ENCODE measurements at places on chromosomes 1 and 21. TPM values are rescaled to one million over a fixed set of nuclear protein-coding genes. Genes with fewer than 3 reads are reported as not detected.

DNA sequence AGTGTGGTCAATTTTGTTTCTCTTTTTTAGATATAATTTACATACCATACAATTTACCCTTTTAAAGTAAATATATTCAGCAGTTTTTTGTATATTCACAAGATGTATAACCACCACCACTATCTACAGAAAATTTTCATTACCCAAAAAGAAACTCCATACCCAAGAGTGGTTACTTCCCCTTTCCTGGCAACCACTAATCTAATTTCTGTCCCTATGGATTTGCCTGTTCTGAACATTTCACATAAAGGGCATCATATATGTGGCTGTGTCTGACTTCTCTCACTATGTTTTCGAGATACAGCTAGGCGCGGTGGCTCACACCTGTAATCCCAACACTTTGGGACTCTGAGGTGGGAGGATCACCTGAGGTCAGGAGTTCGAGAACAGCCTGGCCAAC is 13.6 kb downstream of the PACC1 start:
- no peaks in the 10 kb centered on the region for H3K27me3 ChIP-seq
- no peaks in the 10 kb centered on the region for H3K36me3 ChIP-seq
- no peaks in the 10 kb centered on the region for H3K4me1 ChIP-seq
- no peak for DNase-seq
- H3K4me3 ChIP-seq: no peak overlapping the region
- H3K27ac ChIP-seq: no peak overlapping the region

C1orf167 gene
- polyA plus RNA-seq: 2.5 TPM

MYOC gene
- polyA plus RNA-seq: 1.5 TPM

GRCh38 chr1:203035111-203036000 is 9.1 kb downstream of the PPFIA4 start:
- H3K27me3 ChIP-seq: no peaks in the 10 kb centered on the region
- H3K27ac ChIP-seq: peak overlapping the region; percentile 97
- H3K4me1 ChIP-seq: peaks cover 72% of the 10 kb centered on the region
- H3K36me3 ChIP-seq: no peaks in the 10 kb centered on the region
- peak overlapping the region; percentile 54 for H3K4me3 ChIP-seq
- DNase-seq: peak; percentile 59

NEK7 gene
- polyA plus RNA-seq: 22.0 TPM

- H3K4me3 ChIP-seq: no peak overlapping the region
- H3K27me3 ChIP-seq: no peaks in the 10 kb centered on the region
- no peak overlapping the region for H3K27ac ChIP-seq
- no peaks in the 10 kb centered on the region for H3K36me3 ChIP-seq
- no peak for DNase-seq
These were observed 94.2 kb downstream of the PLXNA2 start for GRCh38 chr1:208149776-208150514.

MPL gene
- polyA plus RNA-seq: not detected

- H3K36me3 ChIP-seq: no peaks in the 10 kb centered on the region
- no peaks in the 10 kb centered on the region for H3K27me3 ChIP-seq
- H3K4me1 ChIP-seq: peaks cover 8% of the 10 kb centered on the region
- no peak overlapping the region for H3K27ac ChIP-seq
- H3K4me3 ChIP-seq: no peak overlapping the region
These were observed 10.2 kb upstream of the TARBP1 start for GRCh38 chr1:234489007-234489697.

LMOD1 gene
- 4.9 TPM for polyA plus RNA-seq

GRCh38 chr1:5505944-5506343 is 486.3 kb downstream of the NPHP4 start:
- no peaks in the 10 kb centered on the region for H3K36me3 ChIP-seq
- H3K27ac ChIP-seq: no peak overlapping the region
- H3K27me3 ChIP-seq: peaks cover 6% of the 10 kb centered on the region
- no peaks in the 10 kb centered on the region for H3K4me1 ChIP-seq

DNA sequence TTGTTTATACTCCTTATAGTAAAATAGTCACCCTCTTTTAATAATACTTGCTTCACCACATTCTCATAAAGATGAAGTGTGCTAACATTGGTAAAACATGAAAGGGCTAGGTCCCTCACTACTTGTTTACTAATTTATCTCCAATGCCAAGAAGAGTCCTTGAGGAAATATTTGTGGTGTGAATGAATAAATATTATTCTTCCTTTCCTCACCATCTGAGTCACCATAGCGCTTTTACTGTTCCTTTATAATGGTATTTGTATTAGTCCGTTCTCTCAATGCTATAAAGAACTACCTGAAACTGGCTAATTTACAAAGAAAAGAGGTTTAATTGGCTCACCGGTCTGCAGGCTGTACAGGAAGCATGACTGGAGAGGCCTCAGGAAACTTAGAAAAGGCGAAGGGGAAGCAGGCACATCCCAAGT is 222.8 kb upstream of the ZRANB2 start:
- DNase-seq: no peak
- no peaks in the 10 kb centered on the region for H3K36me3 ChIP-seq
- H3K4me3 ChIP-seq: no peak overlapping the region
- no peaks in the 10 kb centered on the region for H3K4me1 ChIP-seq
- H3K27me3 ChIP-seq: no peaks in the 10 kb centered on the region
- H3K27ac ChIP-seq: no peak overlapping the region

GRCh38 chr1:198563583-198563982 is 23.1 kb upstream of the ATP6V1G3 start:
- no peak for DNase-seq
- no peaks in the 10 kb centered on the region for H3K36me3 ChIP-seq
- no peak overlapping the region for H3K27ac ChIP-seq
- H3K4me1 ChIP-seq: no peaks in the 10 kb centered on the region

GRCh38 chr1:205144751-205145150 is 23.0 kb upstream of the RBBP5 start:
- no peak overlapping the region for H3K27ac ChIP-seq
- no peak overlapping the region for H3K4me3 ChIP-seq
- no peak for DNase-seq
- H3K36me3 ChIP-seq: peaks cover 38% of the 10 kb centered on the region

DNA sequence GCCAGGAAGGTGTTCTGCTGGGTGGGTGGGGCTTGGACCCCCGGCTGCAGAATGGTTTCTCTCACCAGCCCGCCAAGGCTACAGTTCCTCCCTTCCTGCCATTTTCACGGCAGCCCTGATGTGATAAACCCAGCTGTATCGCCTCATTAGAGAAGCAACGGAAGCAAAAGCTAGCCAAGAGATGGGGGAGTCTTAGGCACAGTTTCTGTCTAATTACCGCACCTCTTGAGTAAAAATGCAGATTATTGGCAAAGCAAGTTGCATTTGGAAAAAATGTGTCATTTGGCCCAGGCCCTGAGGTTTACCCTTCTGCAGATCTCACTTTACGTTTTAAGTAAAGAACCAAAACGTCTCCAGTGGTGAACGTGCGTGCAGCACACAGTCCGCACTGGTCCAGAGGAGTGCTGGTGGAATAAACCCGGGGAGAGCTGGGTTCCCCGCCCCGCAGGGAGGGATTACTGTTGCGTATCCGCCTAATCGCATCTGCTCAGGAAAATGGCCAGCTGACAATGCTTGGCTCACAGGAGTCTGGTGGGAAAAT is 109.9 kb downstream of the GALNT2 start:
- peak overlapping the region; percentile 40 for H3K4me3 ChIP-seq
- H3K27ac ChIP-seq: peak overlapping the region; percentile 58
- DNase-seq: peak; percentile 83

DNA sequence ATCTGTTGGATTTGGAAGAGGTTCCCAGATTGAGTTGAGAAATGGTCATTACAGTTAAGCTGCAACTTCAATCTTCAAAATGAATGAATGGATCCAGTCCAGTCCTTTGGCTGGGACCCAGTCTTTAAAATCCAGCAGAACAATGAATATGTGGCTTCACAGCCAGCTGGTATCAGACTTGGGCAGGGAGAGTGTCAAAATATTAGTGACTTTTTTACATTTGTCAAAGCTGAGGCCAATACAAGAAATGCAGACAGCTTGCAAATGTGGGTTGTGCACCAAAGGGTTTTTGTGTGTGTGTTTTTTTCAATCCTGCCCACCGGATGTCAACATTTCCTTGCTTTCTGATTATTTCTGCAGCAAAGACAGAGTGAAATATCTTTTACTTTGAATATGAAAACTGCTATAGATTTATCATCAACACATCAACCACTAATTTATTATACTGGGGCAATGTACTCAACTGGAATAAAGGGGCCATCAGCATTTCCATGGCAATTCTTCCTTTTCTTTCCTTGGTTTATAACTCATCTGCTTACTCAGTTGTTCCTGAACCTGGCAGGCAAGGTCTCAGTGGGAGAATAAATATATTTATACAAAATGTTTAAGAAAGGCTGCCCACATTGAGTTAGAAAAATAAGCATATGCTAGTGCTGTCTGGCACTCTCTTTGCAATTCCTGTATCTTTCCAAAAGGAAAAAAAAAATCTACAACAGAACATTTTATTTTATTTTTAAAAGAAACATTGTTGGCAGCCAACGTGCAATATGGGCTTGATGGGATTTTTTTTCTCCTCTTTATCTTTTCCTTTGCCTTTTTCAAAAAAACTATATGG is 491.6 kb upstream of the C1orf87 start:
- no peaks in the 10 kb centered on the region for H3K4me1 ChIP-seq
- DNase-seq: no peak
- H3K36me3 ChIP-seq: no peaks in the 10 kb centered on the region
- no peak overlapping the region for H3K27ac ChIP-seq
- no peaks in the 10 kb centered on the region for H3K27me3 ChIP-seq

DNA sequence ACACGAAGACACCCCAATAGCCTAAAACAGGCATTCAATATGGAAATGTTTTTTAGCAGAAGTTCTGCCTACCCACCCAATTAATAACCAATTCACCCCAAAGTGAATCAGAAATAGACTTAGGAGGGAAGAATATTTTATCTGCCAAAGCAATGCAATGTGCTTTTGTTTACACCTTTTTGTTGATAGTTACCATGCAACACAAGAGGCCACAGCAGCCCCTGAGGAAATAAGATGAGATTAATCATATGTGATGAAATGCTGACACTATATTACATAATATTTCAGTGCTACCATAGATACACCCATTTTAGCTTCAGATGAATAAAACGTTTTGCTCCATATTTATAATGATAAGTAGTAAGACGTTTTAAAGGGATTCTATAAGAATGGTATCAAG is 60.9 kb upstream of the RGS2 start:
- no peak overlapping the region for H3K4me3 ChIP-seq
- no peaks in the 10 kb centered on the region for H3K4me1 ChIP-seq
- no peaks in the 10 kb centered on the region for H3K36me3 ChIP-seq
- no peaks in the 10 kb centered on the region for H3K27me3 ChIP-seq
- DNase-seq: no peak
- H3K27ac ChIP-seq: no peak overlapping the region

GRCh38 chr21:34635307-34635706 is 20.4 kb upstream of the RCAN1 start:
- H3K4me1 ChIP-seq: no peaks in the 10 kb centered on the region
- H3K4me3 ChIP-seq: no peak overlapping the region
- H3K36me3 ChIP-seq: no peaks in the 10 kb centered on the region
- no peak for DNase-seq

DNA sequence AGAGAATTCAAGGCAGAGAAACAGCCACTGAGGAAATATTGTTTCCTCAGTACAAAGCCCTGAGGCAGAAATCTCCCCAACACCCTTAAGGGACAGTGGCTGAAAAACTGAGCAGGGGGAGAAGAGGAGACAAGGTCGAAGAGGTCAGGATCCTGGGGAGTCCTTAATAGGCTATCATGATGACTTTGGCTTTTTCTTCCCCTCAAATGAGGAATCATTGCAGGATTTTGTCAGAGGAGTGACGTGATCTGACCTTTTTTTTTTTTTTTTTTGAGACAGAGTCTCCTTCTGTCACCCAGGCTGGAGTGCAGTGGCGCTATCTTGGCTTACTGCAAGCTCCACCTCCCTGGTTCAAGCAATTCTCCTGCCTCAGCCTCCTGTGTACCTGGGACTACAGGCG is 10.2 kb downstream of the MAP7D1 start:
- H3K4me3 ChIP-seq: no peak overlapping the region
- H3K27ac ChIP-seq: peak overlapping the region; percentile 94
- H3K4me1 ChIP-seq: peaks cover 85% of the 10 kb centered on the region
- no peaks in the 10 kb centered on the region for H3K27me3 ChIP-seq
- no peaks in the 10 kb centered on the region for H3K36me3 ChIP-seq

DNA sequence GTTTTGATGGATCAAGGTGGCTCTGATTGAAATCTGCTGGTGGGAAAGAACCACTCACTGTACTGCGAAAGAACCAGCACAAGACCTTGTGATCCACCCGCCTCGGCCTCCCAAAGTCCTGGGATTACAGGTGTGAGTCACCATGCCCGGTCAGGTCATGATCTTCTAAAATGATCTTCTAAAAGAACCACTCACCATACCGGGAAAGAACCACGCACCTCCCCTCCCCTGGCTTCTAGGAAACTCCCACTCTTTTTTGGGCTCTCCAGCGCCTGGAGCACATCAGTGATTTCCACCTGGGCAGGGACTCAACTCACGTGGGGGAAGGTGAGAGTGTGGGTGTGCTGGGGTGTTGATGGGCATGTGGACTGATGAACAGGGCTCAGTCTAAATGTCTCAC is 7.9 kb upstream of the RAB7B start:
- no peaks in the 10 kb centered on the region for H3K36me3 ChIP-seq
- H3K27ac ChIP-seq: no peak overlapping the region
- no peaks in the 10 kb centered on the region for H3K27me3 ChIP-seq

DNA sequence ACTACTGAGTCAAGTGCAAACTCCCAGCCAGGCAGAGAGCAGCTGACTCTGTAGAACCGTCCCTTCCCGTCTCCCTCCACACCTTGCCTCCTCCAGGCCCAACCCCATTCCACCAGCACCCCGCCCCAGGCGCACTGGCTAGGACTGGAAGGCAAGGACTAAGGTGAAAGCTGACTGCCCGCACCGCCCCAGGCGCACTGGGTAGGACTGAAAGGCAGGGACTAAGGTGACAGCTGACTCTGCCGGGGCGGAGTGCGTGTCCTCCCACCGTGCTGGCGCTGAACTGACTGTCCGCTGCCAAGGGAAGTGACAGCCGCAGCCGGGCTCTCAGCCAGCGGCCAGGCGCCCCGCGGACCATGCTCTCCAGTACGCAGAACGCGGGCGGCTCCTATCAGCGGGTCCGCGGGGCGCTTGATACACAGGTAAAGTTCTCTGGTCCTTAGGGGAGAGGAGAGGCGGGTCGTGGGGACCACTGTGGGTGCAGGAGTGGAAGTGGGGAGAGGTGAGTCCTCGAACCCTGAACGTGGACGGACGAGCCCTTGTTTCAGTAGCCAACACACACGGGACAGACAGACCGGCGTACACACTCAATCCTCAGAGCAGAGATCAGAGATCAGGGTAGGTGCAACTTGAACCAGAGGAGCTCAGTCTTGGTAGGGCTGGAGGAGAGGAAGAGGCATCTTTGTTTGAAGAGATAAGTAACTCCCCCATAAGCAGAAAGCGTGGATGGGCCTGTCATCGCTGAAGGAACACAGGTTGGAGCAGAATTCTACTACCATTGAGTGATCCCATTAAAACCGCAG is 58.0 kb downstream of the RBM11 start:
- peak; percentile 32 for DNase-seq
- peak overlapping the region; percentile 54 for H3K4me3 ChIP-seq
- H3K4me1 ChIP-seq: no peaks in the 10 kb centered on the region

CCDC185 gene
- not detected for polyA plus RNA-seq

- DNase-seq: peak; percentile 89
- no peaks in the 10 kb centered on the region for H3K27me3 ChIP-seq
- no peaks in the 10 kb centered on the region for H3K36me3 ChIP-seq
These were observed 484 bp upstream of the RHOC start for GRCh38 chr1:112707221-112708001.

TLCD4 gene
- 0.69 TPM for polyA plus RNA-seq

CD48 gene
- 0.91 TPM for polyA plus RNA-seq

GRCh38 chr1:46220808-46221207 is 17.7 kb downstream of the LURAP1 start:
- H3K36me3 ChIP-seq: no peaks in the 10 kb centered on the region
- no peak overlapping the region for H3K4me3 ChIP-seq
- no peak for DNase-seq
- H3K27me3 ChIP-seq: no peaks in the 10 kb centered on the region
- no peak overlapping the region for H3K27ac ChIP-seq
